ENCODE measurements at places on chromosomes 11 and 22.

DNA sequence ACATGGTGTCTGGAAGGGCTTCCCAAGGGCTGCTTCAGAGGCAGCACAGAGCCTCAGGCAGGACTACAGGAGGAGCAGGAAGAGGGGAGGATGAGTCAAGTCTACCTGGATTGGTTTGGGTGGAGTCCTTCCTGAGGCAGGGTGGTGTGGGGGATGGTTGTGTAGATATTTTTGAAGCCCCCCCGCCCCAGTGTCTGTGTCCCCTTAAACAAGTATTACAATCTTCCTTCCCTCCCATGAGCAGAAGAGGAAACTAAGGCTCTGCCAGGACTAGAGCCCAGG, 34.7 kb upstream of the FCHSD2 start:
- no peak for DNase-seq

- DNase-seq = no peak
Measured at GRCh38 chr22:48760481-48761390, 1066.9 kb downstream of the BRD1 start.

DNA sequence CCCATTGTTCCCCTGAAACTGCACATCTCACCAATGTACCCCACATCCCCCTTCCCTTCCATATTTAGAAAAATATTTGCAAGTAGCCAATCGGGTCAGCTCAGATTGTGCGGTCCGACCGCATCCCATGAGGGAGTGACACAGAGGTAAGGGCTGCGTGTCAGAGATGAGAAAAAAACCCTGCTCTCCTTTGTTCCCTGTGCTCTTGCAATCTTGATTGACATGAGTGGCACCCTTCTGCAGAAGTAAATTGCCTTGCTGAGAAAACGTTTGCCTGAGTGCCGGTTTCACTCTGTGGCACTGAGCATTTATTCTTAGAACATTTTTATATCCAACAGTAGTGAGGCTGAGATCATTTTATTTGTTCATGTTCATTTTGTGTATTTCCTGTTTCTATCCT, 81.6 kb upstream of the CCDC90B start:
- DNase-seq = no peak

- DNase-seq = no peak
Measured at GRCh38 chr11:109075976-109076375, 346.0 kb upstream of the C11orf87 start.

DNA sequence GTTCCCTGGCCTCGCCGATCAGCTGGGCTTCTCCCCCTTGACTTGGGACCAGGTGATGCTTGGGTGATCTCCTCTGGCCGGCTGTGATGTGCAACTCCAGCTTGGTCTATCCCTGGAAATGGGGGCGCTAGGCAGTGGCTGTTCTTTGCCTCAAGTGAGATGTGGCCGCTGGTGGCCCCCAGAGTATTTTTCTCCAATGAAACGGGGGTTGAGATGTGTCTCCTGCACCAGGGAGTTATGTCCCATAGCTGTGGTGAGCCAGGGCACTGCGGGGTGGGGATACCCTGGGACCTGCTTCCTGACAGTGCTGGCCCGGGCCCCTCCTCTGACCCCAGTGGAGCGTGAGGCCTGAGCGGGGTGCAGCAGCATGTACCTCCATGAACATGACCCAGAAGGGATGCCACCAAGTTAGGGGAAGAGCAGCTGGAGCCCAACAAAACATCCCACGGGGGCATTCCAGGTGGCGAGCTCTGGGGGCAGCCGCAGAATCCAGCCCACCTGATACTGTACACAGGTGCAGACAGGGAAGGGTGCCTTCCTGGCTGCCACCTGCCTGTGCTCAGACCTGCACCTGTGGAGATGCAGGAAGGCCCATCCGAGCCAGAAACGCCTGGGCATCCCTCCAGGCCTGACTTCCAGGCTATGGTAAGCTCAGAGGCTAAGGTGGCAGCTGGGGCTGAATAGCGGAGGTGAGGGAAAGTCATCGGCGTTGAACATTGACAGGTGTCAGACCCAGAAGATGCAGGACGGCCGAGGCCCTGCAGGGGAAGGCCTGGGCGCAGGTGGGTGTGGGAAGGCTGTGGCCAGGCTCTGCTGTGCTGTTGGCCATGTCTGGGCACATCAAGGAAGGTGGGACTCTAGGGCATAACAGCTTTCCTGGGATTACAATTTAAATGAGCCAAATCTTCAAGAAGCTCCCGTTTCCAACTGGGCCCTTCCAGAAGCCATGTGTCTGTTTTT, 97.3 kb downstream of the CTTN start:
- DNase-seq = no peak

GRCh38 chr11:128920666-128921065, 22.0 kb downstream of the TP53AIP1 start:
- no peak for DNase-seq

- no peak for DNase-seq
Measured at GRCh38 chr11:65560555-65561418, 2.6 kb upstream of the LTBP3 start.

DNA sequence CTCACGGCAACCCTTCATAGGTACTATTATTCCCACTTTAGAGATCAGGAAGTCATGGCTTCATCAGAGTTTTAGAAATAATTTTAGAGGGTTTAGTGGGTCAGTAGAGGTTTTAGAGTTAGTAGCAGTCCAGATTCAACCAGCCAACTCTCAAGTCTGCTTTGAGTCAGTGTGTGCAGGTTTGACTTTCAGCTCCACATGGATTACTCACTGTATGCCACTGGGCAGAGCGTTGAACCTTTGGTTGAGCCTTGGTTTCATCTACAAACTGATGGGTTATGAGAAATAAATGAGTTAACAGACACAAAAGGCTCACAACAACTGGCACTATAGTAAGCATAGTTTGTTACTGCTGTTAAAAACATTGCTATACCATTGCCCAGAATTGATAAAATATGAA, 19.0 kb upstream of the TP53AIP1 start:
- no peak for DNase-seq

DNA sequence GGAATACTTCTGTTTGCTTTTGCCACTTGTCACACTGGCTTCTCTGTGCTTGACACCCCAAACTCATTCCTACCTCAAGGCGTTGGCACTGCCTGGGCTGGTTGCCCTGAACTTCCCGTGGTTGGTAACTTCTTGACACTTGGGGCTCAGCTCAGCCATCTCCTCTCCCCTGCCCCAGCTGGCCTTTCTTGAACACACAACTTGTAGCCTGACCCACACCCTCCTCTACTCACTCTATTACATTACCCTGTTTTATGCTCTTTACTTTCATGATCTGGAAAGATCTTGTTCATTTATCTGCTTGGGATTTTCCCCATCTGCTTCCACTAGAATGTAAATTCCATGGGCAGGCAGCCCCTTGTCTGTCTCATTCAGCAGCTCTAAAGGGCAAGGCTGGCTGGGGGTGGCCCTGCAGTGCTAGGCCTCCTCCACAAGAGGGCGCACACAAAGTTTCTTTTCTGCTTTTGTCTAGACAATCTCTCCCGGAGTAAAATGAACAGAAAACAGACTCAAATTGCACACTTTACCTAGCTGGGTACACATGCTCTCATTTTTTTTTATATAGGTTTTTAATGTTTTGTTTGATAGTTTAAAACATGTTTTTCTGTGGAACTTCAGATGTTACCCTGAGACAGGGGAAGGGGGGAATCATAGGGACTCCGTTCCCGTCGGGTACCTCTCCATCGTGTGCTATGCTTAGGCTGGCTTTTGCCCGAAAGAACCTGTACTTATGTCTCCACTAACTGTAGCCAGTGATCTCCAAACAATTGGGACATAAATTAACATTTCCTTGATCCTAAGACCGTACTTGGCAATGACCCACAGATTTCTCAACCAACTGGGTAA, 16.4 kb upstream of the MRGPRX2 start:
- DNase-seq = peak; percentile 20

GRCh38 chr11:36247493-36247892, 41.7 kb downstream of the COMMD9 start:
- DNase-seq = no peak

GRCh38 chr11:60563553-60564235, 48.5 kb downstream of the MS4A13 start:
- no peak for DNase-seq

DNA sequence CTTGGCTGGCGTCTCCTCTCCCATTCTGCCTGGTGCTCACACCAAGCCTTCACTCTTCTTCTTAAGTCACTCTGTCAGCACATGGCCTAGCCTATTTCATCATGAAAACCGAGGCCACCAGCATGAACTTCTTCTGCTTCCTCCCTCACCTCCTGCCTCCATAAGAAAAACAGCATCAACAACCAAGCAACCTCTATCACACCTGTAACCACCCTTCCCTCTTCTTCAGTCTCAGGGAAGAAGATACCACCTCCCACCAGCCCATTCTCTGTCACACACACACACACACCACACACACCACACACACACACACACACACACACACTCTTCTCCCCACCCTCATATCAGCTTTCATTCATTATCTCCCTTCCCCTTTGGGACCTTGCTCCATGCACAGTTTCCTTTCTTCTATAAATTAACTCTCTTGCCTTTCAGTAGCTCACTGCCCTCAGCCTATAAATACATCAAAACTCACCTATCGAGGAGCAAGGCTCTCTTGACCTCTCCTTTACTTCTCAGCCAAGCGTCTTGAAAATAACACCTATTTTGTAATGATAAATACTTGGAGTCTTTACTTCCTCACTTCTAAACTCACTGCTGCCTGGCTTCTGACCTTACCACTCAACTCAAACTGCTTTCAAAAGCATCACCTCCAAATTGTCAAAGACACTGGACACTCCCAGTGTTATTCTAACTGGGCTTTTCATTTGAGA, 36.6 kb downstream of the SC5D start:
- DNase-seq = no peak

- no peak for DNase-seq
Measured at GRCh38 chr11:2298795-2299761, 2.6 kb downstream of the C11orf21 start.

- DNase-seq = no peak
Measured at GRCh38 chr11:45106440-45106839, 40.0 kb upstream of the PRDM11 start.

DNA sequence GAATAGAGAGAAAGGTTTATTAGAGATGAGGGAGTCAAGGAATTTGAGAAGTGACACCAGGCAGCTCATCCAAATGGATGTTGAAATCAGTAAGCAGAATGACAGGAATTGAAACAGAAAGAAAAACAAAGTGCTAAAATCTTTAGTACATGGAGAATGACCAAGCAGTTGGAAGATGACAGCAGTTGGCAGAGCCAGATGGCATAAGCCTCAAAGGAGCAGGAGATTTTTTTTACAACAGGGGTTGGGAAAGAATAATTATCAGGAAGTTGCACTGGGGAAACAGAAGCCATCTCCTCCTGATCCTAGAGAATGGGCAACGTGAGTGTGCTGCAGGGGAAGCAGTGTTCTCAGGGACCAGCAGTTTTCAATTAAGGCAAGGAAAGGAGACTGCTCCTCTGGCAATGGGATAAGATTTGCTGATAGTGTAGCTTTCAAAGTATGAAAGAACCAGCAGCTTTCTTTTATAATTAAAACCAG, 28.9 kb downstream of the RAB39A start:
- no peak for DNase-seq

DNA sequence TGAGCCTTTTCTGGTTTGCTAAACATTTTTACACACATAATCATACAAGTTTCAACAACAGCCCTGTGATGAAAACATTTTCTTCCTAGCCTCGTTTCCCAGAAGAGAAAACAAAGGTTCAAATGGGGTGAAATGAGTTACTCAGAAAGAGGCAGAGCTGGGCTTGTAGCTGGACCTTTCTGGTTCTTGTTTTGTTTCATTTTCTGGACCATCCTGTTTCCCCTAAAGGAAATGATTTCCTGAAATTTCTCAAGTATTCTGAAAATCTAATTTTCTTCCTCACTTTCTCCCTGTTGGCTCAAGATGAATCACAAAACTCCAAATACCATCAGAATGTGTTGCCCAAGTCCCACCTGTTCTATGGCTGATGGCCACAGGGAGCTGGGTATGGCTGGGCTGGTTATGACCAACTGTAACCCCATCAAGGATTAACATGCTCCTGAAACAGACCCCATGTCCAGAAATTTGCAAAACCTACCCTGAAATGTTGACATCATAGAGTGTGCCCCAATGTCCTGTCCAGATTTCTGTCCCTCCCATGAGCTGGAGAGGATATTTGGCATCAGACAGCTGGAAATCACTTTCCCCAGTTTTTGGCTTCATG, 6.7 kb upstream of the APOL4 start:
- DNase-seq = no peak

DNA sequence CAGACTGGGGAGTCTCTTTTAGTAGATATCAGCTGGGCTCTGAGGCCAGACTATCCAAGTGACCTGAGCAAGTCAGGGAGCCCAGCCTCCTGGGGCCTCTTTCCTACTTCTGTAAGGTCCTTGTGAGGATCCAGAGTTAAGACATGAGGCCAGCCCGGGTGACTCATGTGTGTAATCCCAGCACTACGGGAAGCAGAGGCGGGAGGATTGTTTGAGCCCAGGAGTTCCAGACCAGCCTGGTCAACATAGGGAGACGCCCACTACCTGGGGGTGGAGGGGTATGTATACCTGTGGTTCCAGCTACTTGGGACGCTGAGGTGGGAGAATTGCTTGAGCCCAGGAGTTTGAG, 36.9 kb upstream of the POLA2 start:
- DNase-seq = no peak

DNA sequence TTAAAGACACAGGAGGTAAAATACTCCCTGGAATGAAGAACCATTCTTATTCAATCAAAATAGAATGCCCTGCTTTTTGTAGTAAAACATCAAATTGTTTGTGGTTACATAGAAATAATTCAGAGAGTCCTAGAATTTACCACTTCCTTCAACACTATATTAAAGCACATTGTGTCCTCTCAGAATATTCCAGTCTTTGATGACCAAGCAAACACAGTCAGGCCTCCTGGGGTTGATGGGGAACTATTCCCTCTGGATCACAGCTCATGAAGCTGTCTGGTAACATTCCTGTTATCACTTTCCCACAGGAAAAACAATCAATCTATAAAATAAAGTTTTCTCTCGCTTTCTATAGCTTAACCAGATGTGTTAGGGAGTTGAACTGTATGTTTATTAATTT, 389.3 kb downstream of the KCNA4 start:
- no peak for DNase-seq

GRCh38 chr11:90774727-90775566, 552.1 kb upstream of the CHORDC1 start:
- no peak for DNase-seq

GRCh38 chr11:109731451-109731850, 309.5 kb downstream of the C11orf87 start:
- no peak for DNase-seq

GRCh38 chr11:70206226-70206981, 3.3 kb downstream of the FADD start:
- DNase-seq = no peak

DNA sequence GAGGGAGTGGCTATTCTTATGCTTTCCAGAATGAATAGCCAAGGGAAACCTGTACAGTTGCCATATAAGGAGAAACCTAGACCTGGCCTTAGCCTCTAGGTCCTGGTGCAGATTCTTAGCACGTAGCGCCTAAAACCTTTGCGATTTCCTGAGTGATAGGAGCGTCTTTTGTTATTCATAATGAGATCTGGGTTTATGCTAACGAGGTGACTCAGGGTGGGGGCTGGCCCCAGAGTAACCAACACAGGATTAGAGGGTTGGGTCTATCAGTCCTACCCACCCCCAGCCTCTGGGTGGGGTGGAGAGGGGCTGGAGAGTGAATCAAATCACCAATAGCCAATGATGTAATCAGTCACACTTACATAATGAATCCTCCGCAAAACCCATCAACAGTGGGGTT, 73.4 kb upstream of the PARVG start:
- no peak for DNase-seq

- DNase-seq = no peak
Measured at GRCh38 chr11:66987158-66987620, 12.1 kb downstream of the C11orf86 start.

GRCh38 chr11:128587415-128587814, at the start of gene ETS1:
TSS of gene ETS1 (minus strand) at chr11:128587558. CDS start at chr11:128573130, 14,428 bp downstream.
- no peak for DNase-seq

GRCh38 chr22:25166266-25167040, 33.2 kb upstream of the CRYBB3 start:
- no peak for DNase-seq
